Activated T-cell treated with anti-CD3 and anti-CD28 coated beads, Interleukin-2, amount 50 U/mL, for 72 hours (primary cell): ENCODE measurements at places on chromosomes 5 and 9. TPM values are rescaled to one million over a fixed set of nuclear protein-coding genes. Genes with fewer than 3 reads are reported as not detected.

SPINK6 gene
- not detected for total RNA-seq

SLC9A3 gene
- 1.3 TPM for total RNA-seq

PHYHD1 gene
- 1.9 TPM for total RNA-seq

CEL gene
- 3.6 TPM for total RNA-seq

GRCh38 chr5:179171251-179171815 is 111.2 kb downstream of the ZNF354C start:
- H3K4me1 ChIP-seq: peaks cover 7% of the 10 kb centered on the region
- DNase-seq: no peak
- no peak overlapping the region for H3K27ac ChIP-seq
- H3K27me3 ChIP-seq: peaks cover 6% of the 10 kb centered on the region
